ENCODE measurements at places on chromosomes 1 and 21.

DNA sequence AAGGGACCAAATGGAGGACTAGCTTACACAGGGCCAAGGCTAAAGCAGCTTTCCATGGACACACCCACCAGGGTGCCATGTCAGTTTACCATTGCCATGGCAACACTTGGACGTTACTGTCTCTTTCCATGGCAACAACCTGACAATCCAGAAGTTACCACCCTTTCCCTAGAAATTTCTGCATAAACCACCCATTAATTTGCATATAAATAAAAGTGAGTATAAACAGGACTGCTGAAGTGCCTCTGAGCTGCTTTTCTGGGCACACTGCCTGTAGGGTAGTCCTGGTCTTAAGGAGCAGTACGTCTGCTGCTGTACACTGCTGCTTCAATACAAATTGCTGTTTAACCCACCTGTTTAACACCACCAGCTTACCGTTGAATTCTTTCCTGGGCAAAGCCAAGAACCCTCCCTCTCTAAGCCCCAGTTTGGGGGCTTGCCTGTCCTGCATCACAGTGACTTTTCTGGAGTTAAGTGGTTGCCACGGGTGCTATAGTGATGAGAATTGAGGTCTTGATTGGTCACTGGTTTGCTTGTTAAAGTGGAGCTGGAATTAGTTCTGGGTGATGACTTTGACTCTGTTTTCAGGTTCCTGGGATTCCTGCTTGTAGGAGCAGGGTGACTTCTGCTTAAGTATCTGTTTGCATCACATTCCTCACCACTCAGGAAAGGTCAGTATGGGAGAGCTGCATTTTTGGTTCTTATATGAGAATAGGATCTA, 83.2 kb downstream of the CLDN17 start:
- DNase-seq = no peak

DNA sequence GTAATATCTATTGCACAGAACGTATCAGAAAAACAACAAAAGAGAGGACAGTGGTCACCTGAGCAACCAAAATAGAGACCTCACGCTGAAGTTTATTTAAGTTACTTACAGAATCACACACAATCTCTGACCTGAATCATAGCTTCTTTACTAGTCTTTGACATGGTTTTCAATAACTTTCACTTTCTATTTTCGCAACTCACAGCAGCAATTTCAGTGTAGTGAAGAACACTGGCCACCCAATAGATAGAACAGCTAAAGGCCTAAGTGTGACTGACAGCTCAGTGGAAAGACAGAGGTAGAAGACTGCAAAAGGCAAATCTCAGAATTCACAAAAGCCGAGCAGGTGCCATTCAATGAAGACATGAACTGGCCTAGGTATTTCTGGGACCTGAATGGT, 435.6 kb upstream of the CHRM3 start:
- no peak for DNase-seq

GRCh38 chr1:184287001-184287400, 99.8 kb upstream of the C1orf21 start:
- DNase-seq = peak; percentile 43

DNA sequence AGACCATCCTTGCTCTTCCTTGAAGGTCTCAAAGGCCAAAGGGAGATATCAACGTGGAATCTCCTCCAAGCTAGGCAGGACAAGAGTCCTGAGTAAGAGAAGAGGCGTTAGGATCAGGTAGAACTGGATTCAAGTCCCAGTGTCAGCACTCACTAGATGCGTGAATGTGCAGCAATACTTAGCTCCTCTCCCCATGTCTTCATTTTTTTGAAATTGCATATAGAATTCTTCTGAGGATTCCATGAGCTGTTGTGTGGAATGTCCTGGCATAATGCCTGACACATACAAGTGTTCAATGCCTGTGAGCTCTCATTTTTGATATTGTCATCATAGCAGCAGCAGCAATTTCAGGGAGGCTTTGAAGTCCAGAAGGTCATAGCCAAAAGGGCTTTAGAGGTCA, 333.2 kb downstream of the KCNH1 start:
- no peak for DNase-seq

DNA sequence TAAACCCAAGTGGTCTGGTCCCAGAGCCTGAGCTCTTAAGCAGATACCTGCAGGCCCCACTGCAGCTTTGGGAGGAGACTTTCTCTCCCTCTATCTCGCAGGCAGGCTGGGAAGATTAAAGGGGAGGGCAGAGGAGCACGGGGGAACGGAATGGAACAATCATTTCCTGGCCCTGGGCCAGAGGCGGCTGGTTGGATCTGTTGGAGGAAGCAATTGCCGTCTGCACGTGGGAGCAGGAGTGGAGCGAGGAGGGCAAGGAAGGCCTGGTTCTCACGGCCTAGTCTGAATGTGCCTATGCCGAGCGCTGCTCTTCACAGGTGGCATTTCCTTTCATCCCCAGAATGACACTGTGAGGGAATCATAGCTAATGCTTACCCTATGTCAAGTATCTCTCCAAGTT, 23.7 kb downstream of the NKAIN1 start:
- peak; percentile 85 for DNase-seq

GRCh38 chr1:89069951-89070350, 4.9 kb upstream of the GBP1 start:
- DNase-seq = no peak

- DNase-seq = no peak
These were observed 145.4 kb downstream of the GALNT2 start for GRCh38 chr1:230212405-230212936.

GRCh38 chr1:21299780-21300395, 9.6 kb upstream of the ECE1 start:
- DNase-seq = no peak

DNA sequence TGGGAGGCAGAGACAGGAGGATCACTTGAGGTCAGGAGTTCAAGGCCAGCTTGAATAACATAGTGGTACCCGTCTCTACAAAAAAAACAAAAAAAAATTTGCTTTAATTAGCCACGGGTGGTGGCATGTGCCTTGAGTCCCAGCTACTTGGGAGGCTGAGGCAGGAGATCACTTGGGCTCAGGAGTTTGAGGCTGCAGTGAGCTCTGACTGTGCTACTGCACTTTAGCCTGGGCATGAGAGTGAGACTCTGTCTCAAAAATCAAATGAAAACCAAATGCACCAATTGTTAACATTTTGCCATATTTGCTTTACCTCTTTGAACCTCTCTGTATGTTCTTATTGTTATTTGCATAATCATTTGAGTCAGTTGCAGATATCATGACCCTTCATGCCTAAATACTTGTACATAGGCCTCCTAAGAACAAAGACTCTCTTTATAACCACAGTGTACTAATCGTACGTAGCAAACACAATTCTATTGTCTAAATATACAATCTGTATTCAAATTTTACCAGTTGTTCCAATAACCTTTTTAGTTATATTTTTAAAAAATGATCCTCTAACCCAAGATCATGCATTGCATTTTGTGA, 8.5 kb upstream of the NID1 start:
- DNase-seq = no peak

- DNase-seq = no peak
These were observed 347.2 kb downstream of the MATN1 start for GRCh38 chr1:30376054-30376697.

DNA sequence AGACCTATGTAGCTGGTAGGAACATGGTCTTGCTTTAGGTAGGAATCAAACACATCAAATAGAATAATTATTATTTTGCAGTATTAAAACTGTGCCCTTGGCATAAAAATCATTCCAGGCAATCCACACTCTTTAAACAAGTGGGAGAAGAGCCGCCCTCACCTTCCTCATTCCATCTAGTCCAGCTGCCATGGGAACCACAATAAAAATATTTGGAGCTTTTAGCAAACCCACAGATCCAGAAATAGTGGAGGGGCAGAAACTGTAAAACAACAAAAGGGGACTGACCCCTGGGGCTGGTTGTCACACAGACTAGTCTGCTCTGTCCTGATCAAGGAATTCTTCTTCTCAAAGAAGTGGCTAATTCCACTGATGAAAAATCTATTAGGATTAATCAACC, 61.6 kb downstream of the PTPRC start:
- no peak for DNase-seq

GRCh38 chr21:40615505-40616376, 231.2 kb downstream of the DSCAM start:
- DNase-seq = peak; percentile 12

DNA sequence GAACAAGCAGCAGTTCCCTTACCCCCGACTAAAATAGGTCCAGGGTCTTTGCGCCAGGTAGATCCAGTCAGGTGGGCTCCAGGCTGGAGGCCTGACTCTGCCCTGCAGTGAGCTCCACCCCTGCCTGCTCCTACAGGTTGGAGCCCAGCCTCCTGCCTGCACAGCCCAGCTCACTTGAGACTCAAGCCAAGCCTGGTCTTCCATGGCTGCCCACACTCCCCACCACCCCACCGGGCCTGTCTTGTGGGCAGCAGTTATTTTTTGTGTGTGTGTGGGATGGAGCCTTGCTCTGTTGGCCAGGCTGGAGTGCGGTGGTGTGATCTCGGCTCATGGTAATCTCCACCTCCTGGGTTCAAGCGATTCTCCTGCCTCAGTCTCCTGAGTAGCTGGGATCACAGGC, 28.5 kb downstream of the RAP1GAP start:
- DNase-seq = no peak
